Kidney (tissue), 22 donors: ENCODE measurements at places on chromosomes 1 and 21. TPM values are rescaled to one million over a fixed set of nuclear protein-coding genes. Genes with fewer than 3 reads are reported as not detected.

- no peak overlapping the region for H3K27ac ChIP-seq
- no peaks in the 10 kb centered on the region for H3K4me1 ChIP-seq
- no peak for DNase-seq
- no peak overlapping the region for H3K4me3 ChIP-seq
Measured at GRCh38 chr1:61223140-61223539, 140.8 kb downstream of the NFIA start.

GRCh38 chr1:196873385-196873784, 14.5 kb upstream of the CFHR4 start:
- no peaks in the 10 kb centered on the region for H3K27me3 ChIP-seq
- H3K4me1 ChIP-seq = no peaks in the 10 kb centered on the region
- no peaks in the 10 kb centered on the region for H3K36me3 ChIP-seq
- no peak overlapping the region for H3K4me3 ChIP-seq
- DNase-seq = no peak

- no peaks in the 10 kb centered on the region for H3K27me3 ChIP-seq
- no peak for DNase-seq
- H3K27ac ChIP-seq = no peak overlapping the region
- H3K4me1 ChIP-seq = no peaks in the 10 kb centered on the region
- no peaks in the 10 kb centered on the region for H3K36me3 ChIP-seq
Measured at GRCh38 chr1:7076572-7076971, 291.3 kb downstream of the CAMTA1 start.

- H3K36me3 ChIP-seq = peaks cover 10% of the 10 kb centered on the region
- no peak overlapping the region for H3K4me3 ChIP-seq
- no peaks in the 10 kb centered on the region for H3K27me3 ChIP-seq
- H3K27ac ChIP-seq = no peak overlapping the region
Measured at GRCh38 chr1:167974698-167975097, 37.8 kb upstream of the MPC2 start.

DNA sequence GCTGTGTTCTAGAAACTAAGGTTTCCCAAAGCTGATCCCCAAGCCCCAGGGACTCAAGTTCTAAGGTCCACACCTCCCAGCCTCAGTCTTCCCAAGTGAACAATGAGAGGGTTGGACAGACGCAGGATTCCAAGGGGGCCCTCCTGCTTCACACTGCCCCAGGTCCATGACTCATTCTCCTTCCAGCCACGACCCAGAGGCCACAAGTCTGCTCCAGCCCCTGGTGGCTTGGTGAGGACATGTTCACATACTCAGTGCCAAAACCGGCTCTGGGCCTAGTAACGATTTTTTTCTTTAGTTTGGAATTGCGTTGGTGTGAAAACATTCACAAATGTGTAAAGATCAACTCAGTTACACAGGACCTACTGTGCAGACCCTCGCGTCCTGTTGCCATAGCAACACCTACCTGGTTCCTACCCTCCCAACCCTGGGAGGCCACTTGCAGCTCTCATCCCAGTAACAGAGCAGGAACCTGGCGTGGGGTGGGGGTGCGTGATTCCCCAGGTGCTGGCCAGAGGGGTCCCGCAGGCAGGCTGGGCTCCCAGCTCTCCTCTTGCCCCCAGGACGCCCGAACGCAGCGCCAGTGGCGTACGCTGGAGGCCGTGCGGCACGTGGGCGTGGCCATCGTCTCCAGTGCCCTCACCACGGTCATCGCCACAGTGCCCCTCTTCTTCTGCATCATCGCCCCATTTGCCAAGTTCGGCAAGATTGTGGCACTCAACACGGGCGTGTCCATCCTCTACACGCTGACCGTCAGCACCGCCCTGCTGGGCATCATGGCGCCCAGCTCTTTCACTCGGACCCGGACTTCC, 57.0 kb downstream of the DISP3 start:
- H3K36me3 ChIP-seq = no peaks in the 10 kb centered on the region
- H3K4me1 ChIP-seq = no peaks in the 10 kb centered on the region
- H3K27ac ChIP-seq = no peak overlapping the region
- H3K27me3 ChIP-seq = no peaks in the 10 kb centered on the region
- DNase-seq = no peak

DNA sequence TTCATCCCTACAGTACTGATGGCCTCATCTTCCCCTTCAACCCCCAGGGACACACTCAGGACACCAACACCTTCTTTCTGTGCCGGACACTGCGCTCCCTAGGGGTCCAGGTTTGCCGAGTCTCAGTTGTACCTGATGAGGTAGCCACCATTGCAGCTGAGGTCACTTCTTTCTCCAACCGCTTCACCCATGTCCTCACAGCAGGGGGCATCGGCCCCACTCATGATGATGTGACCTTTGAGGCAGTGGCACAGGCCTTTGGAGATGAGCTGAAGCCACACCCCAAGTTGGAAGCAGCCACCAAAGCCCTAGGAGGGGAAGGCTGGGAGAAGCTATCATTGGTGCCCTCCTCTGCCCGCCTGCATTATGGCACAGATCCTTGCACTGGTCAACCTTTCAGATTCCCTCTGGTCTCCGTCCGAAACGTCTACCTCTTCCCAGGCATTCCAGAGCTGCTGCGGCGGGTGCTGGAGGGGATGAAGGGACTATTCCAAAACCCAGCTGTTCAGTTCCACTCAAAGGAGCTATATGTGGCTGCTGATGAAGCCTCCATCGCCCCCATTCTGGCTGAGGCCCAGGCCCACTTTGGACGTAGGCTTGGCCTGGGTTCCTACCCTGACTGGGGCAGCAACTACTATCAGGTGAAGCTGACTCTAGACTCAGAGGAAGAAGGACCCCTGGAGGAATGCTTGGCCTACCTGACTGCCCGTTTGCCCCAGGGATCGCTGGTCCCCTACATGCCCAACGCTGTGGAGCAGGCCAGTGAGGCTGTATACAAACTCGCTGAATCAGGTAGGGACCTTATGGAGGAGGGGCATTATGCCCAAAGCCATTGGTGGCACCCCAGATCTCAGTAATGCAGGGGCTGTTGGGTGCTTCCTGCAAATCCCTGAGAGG, 5.1 kb upstream of the LENEP start:
- no peaks in the 10 kb centered on the region for H3K27me3 ChIP-seq
- H3K36me3 ChIP-seq = peaks cover 16% of the 10 kb centered on the region
- DNase-seq = peak; percentile 57
- H3K27ac ChIP-seq = no peak overlapping the region
- no peak overlapping the region for H3K4me3 ChIP-seq

- no peak overlapping the region for H3K4me3 ChIP-seq
- DNase-seq = no peak
- peaks cover 7% of the 10 kb centered on the region for H3K4me1 ChIP-seq
- H3K27ac ChIP-seq = no peak overlapping the region
- H3K36me3 ChIP-seq = no peaks in the 10 kb centered on the region
Measured at GRCh38 chr1:212670301-212670700, 29.3 kb downstream of the BATF3 start.

- DNase-seq = peak; percentile 72
- H3K36me3 ChIP-seq = no peaks in the 10 kb centered on the region
- H3K4me1 ChIP-seq = no peaks in the 10 kb centered on the region
- no peak overlapping the region for H3K4me3 ChIP-seq
- no peaks in the 10 kb centered on the region for H3K27me3 ChIP-seq
- H3K27ac ChIP-seq = no peak overlapping the region
Measured at GRCh38 chr1:213381572-213382084, 330.6 kb downstream of the RPS6KC1 start.

DNA sequence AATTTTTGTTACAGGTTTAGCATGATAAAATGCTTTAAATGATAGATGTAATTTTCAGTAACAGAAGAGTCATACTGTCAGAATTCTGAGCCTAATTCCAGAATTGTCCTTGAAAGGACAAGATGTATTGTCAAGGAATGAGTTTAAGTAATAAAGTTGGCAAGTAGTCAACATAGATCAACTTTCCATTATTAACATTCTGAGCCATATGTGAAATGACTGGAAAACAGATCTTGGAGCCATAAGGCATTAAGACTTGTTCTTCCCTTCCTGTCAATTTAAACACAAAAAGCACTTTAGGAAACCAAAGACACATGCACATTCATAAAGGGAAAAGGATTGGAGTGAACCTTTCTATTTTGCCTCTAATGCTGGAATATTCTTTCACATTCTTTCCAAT, 107.0 kb downstream of the ODF2L start:
- H3K4me1 ChIP-seq = no peaks in the 10 kb centered on the region
- no peaks in the 10 kb centered on the region for H3K27me3 ChIP-seq
- no peak overlapping the region for H3K4me3 ChIP-seq
- H3K27ac ChIP-seq = no peak overlapping the region
- no peaks in the 10 kb centered on the region for H3K36me3 ChIP-seq

- H3K27me3 ChIP-seq = no peaks in the 10 kb centered on the region
- DNase-seq = no peak
- H3K36me3 ChIP-seq = no peaks in the 10 kb centered on the region
Measured at GRCh38 chr21:38848187-38848609, 42.5 kb downstream of the ETS2 start.

- no peaks in the 10 kb centered on the region for H3K36me3 ChIP-seq
- no peak for DNase-seq
- H3K4me1 ChIP-seq = no peaks in the 10 kb centered on the region
- no peaks in the 10 kb centered on the region for H3K27me3 ChIP-seq
- no peak overlapping the region for H3K4me3 ChIP-seq
- no peak overlapping the region for H3K27ac ChIP-seq
Measured at GRCh38 chr1:31444725-31445448, 31.9 kb downstream of the SERINC2 start.

DNA sequence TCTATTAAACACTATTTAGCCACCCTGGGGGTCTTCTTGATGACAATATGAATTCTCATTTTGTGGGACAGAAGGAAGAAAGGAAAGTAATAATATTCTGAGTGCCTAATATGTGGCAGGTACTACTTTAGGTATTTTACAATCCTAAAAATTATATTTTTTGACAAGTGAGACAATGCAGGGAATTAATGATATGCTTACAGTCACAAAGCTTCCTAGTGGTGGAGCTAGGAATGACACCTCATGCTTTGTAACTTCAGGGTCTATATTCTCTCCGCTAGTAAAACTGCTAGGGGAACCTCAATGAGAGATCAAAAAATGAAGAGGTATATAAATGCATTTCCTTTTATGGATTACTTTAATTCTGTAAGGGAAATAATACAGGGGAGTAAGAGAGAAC, 44.3 kb downstream of the TPR start:
- no peak overlapping the region for H3K4me3 ChIP-seq
- peaks cover 11% of the 10 kb centered on the region for H3K36me3 ChIP-seq
- no peaks in the 10 kb centered on the region for H3K27me3 ChIP-seq

GRCh38 chr1:153612755-153613331, at the start of gene S100A16:
TSS of gene S100A16 (minus strand) at chr1:153613137. CDS start at chr1:153608151, 4,986 bp downstream.
- peaks cover 28% of the 10 kb centered on the region for H3K4me1 ChIP-seq
- no peaks in the 10 kb centered on the region for H3K27me3 ChIP-seq
- peak; percentile 86 for DNase-seq
- H3K36me3 ChIP-seq = no peaks in the 10 kb centered on the region
- peak within 1 kb of the TSS; percentile 90 for H3K27ac ChIP-seq
- peak within 1 kb of the TSS; percentile 59 for H3K4me3 ChIP-seq

- H3K4me3 ChIP-seq = no peak overlapping the region
- H3K4me1 ChIP-seq = peaks cover 29% of the 10 kb centered on the region
- peaks cover 12% of the 10 kb centered on the region for H3K36me3 ChIP-seq
- peak; percentile 89 for DNase-seq
- no peak overlapping the region for H3K27ac ChIP-seq
- no peaks in the 10 kb centered on the region for H3K27me3 ChIP-seq
Measured at GRCh38 chr1:3775490-3776230, 3.1 kb downstream of the SMIM1 start.

- peak; percentile 25 for DNase-seq
- no peak overlapping the region for H3K27ac ChIP-seq
- H3K27me3 ChIP-seq = peaks cover 5% of the 10 kb centered on the region
- no peaks in the 10 kb centered on the region for H3K36me3 ChIP-seq
Measured at GRCh38 chr1:41358131-41359021, 2.9 kb upstream of the FOXO6 start.

- no peak for DNase-seq
- H3K4me1 ChIP-seq = no peaks in the 10 kb centered on the region
- H3K27ac ChIP-seq = no peak overlapping the region
- no peaks in the 10 kb centered on the region for H3K27me3 ChIP-seq
- no peak overlapping the region for H3K4me3 ChIP-seq
Measured at GRCh38 chr1:237258871-237259270, 216.9 kb downstream of the RYR2 start.

GRCh38 chr1:3676581-3677470, 24.5 kb downstream of the TP73 start:
- H3K27me3 ChIP-seq = no peaks in the 10 kb centered on the region
- no peak overlapping the region for H3K4me3 ChIP-seq
- no peak for DNase-seq
- H3K4me1 ChIP-seq = no peaks in the 10 kb centered on the region

- H3K27ac ChIP-seq = no peak overlapping the region
- no peaks in the 10 kb centered on the region for H3K36me3 ChIP-seq
- H3K4me3 ChIP-seq = no peak overlapping the region
- DNase-seq = peak; percentile 66
Measured at GRCh38 chr1:228156515-228156881, 6.8 kb downstream of the GJC2 start.

Gene LCE3D
- polyA plus RNA-seq = not detected

Gene MSH4
- not detected for polyA plus RNA-seq

Gene CELA2B
- polyA plus RNA-seq = not detected

Gene TGFB2
- polyA plus RNA-seq = 1.4 TPM

Gene PATJ
- polyA plus RNA-seq = 44.0 TPM

Gene NEXN
- polyA plus RNA-seq = 6.5 TPM

Gene PEAR1
- 4.5 TPM for polyA plus RNA-seq

Gene PCP4L1
- polyA plus RNA-seq = 1.2 TPM
